ENCODE measurements at places on chromosomes 3 and 15.

DNA sequence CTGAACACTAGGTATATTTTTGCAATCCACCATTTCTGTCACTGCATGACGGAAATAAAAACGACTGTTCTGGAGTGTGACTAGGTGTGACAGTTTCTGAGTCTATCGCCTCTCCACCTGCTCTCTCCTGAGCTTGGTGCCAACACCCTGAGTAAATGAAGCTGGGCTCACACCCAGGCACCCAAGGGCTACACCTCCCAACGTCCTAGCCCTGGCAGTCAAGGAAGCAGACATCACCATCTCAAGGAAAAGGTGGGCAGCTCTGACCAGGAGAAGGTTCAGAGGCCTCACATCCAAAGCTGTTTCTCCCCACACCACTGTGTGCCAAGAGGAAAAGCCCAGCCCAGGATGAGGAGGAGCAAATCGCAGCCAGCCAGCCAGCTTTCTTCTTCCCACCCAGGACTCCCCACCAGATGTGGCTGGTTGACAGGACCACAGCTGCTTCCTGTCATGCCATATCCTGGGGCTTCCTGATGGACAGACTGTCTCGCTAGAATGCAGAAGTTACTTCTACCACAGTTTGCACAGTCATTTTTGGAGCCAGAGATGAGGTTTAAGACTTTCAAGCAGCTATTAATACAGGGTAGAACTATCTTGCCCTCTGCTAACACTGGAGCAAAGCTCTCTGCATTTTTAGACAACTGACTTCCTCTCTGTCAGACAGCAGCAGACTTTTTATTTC, 3.3 kb downstream of the SCAMP2 start:
- no peak for DNase-seq

DNA sequence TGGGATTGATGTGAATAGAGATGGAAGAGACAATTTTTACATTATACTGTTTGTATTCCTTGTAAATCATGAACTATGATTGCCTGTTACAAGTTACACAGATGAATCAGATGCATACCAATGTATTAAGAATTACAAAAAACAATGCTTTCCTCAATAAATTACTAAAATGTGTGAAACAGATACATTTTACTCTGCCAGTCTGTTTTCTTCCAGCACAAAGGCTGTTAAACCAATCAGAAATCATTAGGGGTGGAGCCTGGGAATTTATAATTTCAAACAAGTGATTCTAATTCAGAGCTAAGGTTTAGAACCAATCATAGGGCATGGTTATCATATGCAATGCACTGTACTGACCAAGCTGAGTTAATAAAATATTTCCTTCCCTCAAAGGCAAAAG, 21.8 kb upstream of the ANKRD28 start:
- DNase-seq: no peak

DNA sequence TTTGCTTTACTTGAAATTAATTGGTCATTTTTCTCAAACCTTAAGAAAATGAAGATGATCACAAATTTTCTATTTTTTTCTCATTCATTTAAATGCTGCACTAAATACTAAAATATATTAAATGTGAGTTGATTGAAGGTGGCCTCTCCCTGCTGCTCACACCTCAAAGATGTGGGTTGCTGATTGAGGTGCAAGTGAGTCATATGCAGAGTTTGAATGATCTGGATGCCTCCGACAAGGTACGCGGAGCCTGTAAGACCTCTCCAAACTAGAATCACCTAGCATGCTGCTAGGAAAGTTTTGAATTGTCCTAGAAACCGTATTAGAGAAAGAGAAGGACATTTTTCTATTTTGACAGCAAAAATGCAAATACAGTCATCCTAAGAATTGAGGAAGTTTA, 211.3 kb upstream of the FEZF2 start:
- no peak for DNase-seq

DNA sequence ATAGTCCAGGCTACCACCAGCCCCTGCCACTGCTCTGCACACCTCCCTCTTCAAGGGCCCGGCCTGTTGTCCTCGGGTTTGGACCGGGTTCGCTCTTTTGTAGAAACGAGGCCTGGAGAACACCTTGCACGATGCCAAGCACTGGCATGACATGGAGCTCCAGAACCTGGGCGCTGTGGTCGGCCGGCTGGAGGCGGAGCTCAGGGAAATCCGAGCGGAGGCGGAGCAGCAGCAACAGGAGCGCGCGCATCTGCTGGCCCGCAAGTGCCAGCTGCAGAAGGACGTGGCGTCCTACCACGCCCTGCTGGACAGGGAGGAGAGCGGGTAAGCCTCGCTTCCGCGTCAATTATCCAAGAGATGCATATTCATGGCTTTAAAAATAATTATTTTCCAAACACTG, 72.4 kb downstream of the BFSP2 start:
- DNase-seq: peak; percentile 19

DNA sequence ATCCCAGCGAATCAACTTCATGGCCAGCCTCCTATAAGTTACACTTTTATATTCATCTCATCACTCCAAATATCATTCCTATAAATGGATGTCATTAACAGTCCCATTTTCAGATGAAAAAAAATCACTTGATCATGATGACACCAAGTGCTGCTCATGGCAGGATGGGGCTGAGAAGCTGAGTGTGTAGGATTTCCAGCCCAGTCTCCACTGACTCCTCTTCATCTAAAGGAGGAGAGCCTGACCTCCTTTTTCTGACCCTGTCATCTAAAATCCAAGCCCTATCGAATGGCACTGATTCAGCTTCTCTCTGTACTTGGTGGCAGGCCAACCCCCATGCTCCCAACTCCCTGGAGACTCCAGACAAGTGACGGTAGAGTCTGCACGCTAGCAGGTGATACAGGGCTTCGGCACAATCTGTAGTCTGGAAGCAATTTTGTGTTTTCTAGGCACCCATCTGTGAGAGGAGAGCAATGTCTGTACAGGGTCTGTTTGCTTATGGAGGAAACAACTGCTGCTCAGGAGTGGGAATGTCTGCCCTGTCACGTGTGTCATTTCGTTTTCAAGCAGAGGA, 103.2 kb downstream of the EPHB1 start:
- DNase-seq: peak; percentile 82

Measured in NCI-H1694 treated with DMSO at 0.1 percent for 48 hours (cell line).